Fibroblast of skin of back (primary cell): ENCODE measurements at places on chromosomes 2 and 18.

- DNase-seq = no peak
These were observed 10.2 kb downstream of the TMEM17 start for GRCh38 chr2:62495761-62496160.

GRCh38 chr18:36745219-36745975, 83.4 kb downstream of the TPGS2 start:
- no peak for DNase-seq

DNA sequence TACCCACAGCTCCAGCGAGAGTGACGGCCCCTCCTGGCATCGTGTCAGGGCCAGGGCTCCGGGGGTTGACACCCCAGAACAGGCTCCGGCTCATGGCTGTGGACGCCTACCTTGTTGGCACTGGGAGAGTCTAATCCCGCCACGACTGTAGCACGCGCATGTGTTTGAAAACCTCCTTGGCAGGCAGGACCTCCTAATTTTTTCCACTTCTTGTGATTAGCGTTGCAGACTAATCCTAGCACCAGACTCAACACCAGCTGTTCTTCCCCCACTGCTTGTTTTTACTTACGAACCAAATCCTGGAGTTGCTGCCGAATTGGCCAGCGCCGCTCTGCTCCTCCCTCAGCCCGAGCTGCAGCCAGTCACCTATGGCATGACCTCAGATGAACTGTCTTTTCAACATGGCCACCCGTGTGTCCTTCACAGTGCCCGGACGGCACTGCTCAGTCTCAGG, 110.7 kb downstream of the KLHL29 start:
- no peak for DNase-seq

DNA sequence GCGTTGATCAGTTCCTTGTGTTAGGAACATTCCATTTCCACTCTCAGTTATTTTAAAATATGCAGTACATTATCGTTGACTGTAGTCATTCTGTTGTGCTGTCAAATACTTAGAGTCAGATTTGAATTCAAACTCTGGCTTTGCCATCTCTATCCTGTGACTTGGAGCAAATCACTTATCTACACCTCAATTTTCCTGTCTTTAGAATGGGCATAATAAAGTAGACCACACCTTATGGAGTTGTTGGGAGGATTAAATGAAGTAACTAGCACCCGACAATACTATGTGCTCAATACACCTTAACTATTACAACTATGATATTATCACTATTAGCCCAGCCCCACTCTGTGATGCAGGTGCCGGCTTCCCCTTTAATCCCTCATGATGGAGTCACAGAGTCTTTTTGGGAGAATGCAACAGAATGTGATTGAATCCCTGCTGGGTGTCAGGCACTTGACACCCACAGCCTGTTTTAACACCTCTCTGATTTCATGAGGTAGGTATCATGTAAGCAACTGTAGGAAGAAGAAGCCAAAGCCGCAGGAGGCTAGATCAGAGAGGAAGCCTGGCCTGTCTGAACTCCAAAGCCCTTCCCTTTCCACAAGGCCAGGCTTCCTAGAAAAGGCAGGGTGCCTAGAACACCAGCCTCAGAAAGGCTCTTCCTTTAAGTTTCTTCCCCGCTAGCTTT, 308.4 kb downstream of the NAPG start:
- DNase-seq = no peak

DNA sequence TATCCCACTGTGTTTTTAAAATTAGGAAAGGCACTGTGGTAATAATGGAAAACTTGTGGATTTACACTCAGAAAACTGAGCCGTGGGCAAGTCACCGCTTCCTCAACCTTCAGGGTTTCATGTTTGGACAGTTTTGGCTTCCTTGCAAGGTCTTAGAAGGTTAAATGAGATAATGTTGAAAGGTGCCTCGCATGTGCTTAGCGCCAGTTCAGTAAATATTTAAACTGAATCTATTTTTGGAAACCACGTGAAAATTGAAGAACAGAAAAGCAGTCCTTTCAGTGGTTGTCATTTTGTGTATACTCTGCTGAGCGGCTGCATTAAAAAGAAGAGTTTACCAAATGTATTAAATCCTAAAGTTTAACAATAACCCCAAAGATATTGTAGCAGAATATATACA, 15.2 kb upstream of the AGAP1 start:
- DNase-seq = no peak
